ENCODE measurements at places on chromosomes 13 and 19. TPM values are rescaled to one million over a fixed set of nuclear protein-coding genes. Genes with fewer than 3 reads are reported as not detected.

SELENOV gene
- total RNA-seq: 9.9 TPM

SLC7A10 gene
- total RNA-seq: not detected

ZNF227 gene
- total RNA-seq: 26.4 TPM

EPS8L1 gene
- 114 TPM for total RNA-seq

DNA sequence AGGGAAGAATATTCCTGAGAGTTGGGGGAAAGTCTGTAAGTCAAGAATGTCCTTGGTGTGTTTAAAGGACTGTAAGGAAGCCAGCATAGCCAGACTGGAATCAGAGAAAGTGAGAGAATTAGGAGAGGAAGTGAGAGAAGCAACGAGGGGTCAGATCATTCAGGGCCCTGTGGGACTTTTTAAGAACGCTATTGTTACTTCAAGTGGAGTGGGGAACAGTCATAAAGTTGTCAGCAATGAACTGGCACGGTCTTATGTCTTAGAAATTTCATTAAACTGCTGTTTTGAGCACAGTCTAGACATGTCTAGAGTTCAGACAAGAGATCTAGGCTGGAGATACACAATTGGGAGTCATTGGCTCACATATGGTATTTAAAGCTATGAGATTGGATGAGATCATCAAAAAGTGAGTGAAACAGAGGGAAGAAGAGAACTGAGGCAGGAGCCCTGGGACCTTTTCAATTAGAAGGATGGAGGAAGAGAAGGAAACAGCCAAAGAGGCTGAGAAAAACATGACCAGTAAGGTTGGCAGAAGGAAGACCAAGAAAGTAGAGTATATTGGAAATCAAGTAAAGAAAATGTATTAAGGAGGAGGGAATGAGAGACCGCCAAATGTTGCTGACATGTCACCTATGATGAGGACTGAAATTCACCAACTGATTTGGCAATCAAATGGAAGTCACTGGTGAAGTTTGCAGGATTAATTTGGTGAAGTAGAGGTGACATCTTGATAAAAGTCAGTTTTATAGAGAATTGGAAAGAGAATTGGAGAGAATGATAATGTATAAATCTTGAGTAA lies 263.5 kb downstream of the GPC5 start:
- no peak for DNase-seq

CEACAM16 gene
- not detected for total RNA-seq

ONECUT3 gene
- total RNA-seq: 15.4 TPM

DNA sequence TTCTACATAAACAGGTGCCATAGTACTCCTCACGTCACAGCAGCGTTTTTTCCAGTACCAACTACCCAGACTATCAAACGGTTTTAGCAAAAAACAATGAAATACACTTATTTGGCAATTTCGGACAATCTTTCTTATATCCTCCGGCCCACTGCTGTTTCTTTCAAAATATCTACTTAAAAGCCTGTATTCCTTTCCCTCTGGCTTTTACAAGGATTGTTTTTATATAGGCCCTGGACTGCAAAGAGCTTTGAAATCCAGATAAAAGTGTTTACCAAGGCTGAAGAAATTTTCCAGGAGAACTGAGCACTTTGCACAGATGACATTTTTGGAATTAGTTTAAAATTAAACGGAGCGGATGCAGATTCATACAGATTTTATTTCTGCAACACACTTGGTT lies 255.9 kb upstream of the STARD13 start:
- DNase-seq: no peak

DNA sequence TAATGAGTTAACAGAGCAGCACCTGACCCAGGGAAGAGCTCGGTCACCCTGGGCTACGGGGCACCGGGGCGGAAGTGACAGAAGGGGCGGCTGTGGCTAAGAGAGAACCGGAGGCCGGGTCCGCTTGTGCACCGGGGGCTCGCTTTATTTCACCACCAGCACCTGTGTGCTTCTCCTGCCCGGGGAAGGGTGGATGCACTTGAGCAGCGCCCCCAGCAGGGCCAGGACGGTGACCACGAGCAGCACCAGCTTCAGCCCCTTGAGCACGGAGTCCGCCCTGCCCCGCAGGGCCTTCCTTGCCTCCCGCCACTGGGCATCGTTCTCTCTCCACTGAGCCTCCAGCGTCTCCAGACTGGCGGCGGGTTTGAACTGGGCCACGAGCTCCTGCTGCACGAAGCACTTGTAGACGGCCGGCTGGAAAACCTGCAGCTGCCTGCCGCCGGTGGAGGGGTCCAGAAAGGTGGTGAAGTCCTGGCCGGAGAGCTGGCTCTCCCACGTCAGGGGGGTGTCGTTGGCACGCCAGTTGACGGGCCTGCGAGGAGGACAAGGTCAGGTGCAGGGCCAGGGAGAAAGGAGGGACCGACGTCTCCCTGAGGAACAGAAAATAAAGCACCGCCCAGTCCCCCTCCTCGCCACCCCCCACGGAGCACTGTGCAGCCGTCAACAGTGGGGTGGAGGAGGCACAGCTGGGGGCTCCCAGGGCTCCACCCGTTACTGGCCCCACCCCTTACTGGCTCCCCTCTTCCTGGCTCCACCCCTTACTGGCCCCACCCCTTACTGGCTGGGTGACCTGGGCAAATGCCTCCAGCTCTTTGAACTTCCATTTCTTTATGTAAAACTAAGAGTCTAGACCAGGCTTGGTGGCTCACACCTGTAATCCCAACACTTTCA lies 3.6 kb downstream of the FAM187B start:
- DNase-seq: no peak

- DNase-seq: no peak
These were observed 53.9 kb downstream of the RXFP2 start for GRCh38 chr13:31793246-31793645.

TJP3 gene
- total RNA-seq: 3.1 TPM

GRCh38 chr13:114142137-114142550 lies 9.7 kb upstream of the RASA3 start:
- no peak for DNase-seq

GRCh38 chr19:7602935-7603497 lies 7.4 kb downstream of the CAMSAP3 start:
- no peak for DNase-seq

- DNase-seq: no peak
These were observed 42.4 kb downstream of the UQCRFS1 start for GRCh38 chr19:29170554-29170953.

- DNase-seq: no peak
These were observed 15.5 kb downstream of the C13orf46 start for GRCh38 chr13:113958373-113958772.

GRCh38 chr13:110298505-110299282 lies 8.3 kb downstream of the COL4A1 start:
- DNase-seq: no peak

GJA3 gene
- total RNA-seq: not detected

CGB7 gene
- not detected for total RNA-seq

DNA sequence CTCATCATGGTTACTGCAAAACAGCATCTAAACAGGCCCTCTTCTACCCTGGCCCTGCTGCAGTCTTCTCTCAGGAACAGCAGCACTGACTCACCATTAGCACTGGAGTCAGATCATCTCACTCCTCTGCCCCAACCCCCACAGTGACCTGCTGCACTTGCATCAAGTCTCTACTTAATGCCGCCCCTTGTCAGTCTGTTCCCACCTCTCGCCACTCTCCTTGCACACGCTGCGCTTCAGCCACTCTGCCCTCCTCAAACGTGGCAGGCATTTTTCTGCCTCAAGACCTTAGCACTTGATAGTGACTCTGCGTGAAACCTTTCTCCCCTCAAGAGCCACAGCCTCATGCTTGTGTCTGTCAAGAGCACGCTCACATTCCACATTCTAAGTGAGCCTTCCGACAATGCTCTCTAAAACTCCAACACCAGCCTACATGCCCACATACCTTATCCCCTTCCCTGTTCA lies 22.1 kb downstream of the MIPEP start:
- DNase-seq: peak; percentile 22

PSG2 gene
- not detected for total RNA-seq

DNA sequence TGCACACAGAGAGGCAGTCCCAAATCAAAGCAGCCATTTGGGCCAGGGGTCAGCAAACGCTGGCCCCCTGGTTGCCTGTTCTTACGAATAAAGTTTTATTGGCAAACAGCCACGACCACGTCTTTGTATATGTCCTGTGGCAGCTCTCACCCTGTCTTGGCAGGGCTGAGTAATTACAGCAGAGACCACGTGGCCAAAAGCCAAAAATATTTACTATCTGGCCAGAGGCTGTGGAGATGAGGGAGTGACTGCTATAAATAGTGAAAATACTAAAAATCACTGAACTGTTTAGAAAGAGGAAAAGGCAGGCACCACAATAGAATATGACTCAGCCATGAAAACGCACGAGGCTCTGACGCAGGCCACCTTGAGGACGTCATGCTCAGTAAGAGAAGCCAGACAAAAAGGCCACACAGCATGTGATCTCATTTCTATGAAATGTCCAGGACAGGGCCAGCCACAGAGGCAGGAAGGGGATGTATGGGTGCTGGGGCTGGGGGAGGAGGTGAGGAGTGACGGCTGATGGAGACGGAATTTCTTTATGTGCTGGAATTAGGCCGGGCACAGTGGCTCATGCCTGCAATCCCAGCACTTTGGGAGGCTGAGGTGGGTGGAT lies 29.4 kb downstream of the SMIM24 start:
- no peak for DNase-seq

PBX4 gene
- total RNA-seq: 56.1 TPM

DNA sequence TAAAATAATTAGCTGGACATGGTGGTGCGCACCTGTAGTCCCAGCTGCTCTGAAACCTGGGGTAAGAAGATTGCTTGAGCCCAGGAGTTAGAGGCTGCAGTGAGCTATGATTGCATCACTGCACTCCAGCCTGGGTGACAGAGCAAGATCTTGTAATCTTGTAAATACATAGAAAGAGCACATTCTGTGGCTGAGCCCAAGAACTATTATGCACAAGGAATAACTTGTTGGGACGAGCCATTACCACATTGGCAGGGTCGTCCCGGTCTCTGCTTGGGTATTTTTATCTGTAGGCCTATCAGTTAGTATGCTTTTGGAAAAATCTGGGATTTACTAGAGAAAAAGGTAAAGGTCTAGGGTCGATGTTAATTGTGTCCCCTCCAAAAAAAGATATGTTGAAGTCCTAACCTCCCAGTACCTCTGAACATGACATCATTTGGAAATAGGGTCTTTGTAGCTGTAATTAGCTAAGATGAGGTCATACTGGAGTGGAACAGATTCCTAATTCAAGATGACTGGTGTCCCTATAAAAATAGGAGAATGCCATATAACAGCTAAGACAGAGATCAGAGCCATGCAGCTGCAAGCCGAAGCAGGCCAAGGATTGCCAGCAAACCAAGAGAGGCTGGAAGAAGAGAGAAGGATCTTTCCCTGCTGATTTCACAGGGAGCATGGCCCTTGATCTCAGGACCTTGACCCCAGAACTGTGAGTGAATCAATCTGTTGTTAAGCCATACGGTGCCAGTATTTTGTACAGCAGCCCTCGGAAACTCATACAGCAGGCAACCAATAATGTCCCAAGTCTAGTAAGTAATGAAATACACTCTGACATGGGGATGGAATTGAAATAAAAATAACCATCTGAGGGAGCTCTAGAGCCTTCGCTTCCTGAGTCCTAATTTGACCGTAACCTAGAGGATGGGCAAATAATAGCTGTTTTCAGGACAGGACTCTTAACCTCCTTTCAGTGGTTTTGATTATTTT lies 77.0 kb downstream of the TM9SF2 start:
- no peak for DNase-seq

GRCh38 chr13:103878891-103879605 lies 812.8 kb upstream of the SLC10A2 start:
- no peak for DNase-seq

GRCh38 chr13:113060557-113061270 lies 44.9 kb upstream of the F7 start:
- peak; percentile 19 for DNase-seq

DNA sequence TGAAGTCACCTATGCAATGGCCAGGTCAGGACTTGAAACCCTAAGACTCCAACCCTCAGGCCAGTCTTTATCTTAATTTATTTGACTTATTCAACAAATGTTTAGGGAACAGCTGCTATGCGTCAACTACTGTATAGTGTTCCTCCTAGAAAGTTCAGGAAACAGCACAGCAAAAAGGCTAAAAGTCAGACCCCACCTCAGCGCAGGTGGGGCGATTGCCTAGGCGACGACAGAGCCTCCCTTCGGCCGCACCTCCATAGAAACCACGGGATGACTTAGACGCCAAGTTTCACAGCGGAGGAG lies 502 bp downstream of the VRK3 start:
- no peak for DNase-seq

RFPL4AL1 gene
- 0.96 TPM for total RNA-seq

GRCh38 chr19:3357271-3357991 lies 9.0 kb upstream of the NFIC start:
- no peak for DNase-seq

DNA sequence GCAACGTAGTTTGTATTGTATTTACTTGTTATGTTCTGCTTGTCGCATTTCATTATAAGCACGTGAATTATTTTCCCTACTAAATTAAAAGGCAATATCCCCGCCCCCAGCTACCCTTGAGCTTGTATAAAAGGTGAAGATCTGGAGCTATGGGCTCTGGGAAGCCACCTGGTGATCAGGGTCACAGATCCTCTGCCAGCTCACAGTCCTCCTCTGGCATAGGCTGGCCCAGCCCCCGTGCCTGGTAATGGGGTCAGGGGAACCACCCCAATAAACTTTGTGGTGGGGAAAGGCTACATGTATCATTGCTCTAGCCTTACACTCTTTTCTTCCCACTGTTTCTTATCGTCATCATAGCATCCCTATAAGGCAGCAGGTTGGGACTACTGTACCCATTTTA lies 190.2 kb upstream of the TSHZ3 start:
- no peak for DNase-seq

Measured in glutamatergic neuron (in vitro differentiated cells).